NAMALWA (cell line): ENCODE measurements at places on chromosomes 12 and 14.

DNA sequence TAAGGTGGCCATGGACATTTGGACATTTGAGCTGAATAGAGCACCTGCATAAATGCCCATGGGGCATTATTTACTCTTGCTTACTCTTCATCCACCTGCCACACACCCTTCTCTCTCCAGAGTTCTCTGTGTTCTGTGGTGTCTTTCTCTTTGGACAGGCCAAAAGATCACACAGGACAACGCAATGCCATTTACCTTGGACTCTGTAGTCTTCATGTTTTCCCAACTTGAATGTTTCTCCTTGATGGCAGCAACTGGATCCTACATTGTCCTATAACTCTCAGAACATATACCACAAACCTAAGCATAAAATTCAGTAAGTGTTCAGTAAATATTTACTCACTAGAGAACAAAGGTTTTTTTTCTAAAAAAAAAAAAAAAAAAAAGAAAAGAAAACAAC, 41.7 kb upstream of the PTHLH start:
- no peak for DNase-seq

- no peak for DNase-seq
These were observed 29.8 kb downstream of the YY1 start for GRCh38 chr14:100268591-100269207.

GRCh38 chr12:120225200-120225558, 24.3 kb upstream of the RPLP0 start:
- DNase-seq, result no peak

GRCh38 chr14:80549141-80549540, 337.8 kb upstream of the DIO2 start:
- DNase-seq, result no peak

DNA sequence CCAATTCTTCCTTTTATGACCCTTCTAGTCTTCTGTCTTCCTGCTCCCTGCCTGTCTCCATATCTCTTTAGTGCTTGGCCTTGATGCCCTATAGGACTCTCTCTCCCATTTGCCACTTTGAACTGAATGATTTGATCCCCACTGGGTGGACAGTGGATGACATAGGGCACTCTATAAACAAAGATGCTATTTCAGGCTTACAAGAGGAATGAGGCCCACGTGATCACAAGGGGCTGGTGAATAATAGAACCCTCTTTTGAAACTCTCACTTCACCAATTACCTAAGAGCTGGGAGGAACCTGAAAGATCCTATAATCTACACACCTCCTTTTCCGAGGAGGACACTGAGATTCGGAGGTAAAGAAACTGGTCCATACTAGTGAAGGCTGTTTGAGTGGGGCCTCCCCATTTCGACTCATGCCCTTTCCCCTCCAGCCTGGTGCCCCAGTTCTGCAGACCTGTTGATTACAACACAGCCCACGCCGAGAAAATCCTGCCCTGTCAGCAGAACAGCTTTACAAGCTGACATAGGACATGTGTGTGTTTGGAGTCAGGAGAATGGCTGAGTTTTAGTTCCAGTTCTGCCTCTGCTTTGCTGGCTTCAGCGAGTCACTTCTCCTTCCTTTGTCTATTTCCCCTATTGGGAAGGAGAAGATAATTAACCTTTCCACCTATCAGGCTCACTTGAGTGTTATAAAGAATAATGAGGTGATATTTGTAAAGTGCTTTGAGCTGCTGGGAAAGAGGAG, 400.3 kb downstream of the ZFP36L1 start:
- no peak for DNase-seq

DNA sequence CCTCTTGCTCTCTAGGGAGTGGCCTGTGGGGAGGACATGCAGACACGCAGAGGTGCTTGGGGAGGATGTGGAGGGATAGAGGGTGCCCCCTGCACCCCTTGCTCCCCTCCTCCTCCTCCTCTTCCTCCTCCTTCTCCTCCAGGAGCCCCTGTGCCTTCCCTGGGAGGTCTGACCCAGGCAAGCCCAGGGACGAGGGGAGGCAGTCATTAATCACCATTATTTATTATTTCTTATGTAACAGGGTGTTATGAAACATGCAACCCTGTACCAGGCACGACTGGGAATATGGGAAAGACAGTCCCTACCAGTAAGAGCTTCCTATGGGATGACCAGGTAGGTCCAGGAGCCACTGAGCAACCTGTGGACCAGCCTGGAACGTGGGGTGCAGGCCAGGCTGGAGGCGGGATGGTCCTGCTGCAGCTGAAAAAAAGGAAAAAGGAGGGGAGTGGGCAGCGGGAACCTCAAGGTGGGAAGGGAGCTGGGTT, 22.5 kb upstream of the PGF start:
- no peak for DNase-seq

DNA sequence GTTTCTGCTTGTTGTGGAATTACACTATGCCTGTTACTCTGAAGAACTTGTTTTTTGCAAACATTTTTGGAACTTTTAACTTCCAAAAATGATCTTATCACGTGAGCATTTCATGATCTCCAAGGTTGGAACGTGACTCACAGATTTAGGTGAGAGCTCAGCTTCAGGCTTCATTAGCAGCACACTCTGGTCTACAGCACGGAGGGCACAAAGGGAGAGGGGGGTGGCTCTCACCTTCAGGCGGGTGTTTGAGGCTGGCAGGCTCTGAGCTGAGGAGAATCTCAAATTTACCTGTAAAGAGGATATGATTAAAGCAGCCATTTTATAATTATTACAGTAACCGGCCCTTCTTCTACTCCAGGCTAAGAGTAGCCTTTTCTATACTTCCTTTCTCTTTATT, 45.3 kb upstream of the PZP start:
- DNase-seq, result no peak

GRCh38 chr12:80038062-80038560, 61.2 kb upstream of the OTOGL start:
- DNase-seq, result no peak

DNA sequence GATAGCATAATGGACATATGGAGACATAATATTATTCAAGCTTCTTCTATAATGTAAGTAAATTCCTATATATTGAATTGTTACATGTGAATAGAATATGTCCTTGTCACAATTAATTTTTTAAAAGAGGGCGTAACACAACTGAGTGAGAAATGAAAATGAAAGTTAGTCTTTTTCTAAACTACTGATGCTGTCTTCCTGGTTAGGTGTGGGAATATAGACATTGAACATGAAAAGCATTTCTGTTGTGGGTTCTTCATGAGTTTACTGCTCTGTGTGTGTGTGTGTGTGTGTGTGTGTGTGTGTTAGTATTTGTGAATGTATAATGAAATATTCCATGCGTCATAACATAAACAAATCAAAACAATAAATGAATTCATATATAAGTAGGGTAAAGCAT, 40.5 kb upstream of the RTL1 start:
- DNase-seq, result no peak

DNA sequence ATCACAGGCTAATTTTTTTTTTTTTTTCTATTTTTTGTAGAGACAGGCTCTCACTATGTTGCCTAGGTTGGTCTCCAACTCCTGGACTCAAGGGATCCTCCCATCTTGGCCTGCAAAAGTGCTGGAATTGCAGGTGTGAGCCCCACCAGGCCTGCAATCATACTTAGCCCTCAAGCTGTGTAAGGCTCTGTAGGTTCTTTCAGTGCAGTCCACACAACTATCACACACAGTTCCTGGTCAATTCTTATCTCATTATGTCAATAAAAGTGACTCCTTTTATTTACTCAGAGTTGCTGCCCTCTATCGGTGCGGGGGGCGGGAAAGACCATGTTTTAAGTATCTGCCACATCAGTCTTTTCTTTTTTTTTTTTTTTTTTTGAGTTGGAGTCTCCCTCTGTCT, 29.0 kb downstream of the SLC2A3 start:
- DNase-seq, result peak; percentile 68

GRCh38 chr14:71591929-71592328, 340.3 kb upstream of the RGS6 start:
- no peak for DNase-seq

- DNase-seq, result no peak
These were observed 9.9 kb downstream of the PLBD2 start for GRCh38 chr12:113368331-113368730.

- no peak for DNase-seq
These were observed 2.7 kb downstream of the ANHX start for GRCh38 chr12:133233006-133233405.

- DNase-seq, result no peak
These were observed 31.7 kb downstream of the GRIP1 start for GRCh38 chr12:66647034-66647691.

DNA sequence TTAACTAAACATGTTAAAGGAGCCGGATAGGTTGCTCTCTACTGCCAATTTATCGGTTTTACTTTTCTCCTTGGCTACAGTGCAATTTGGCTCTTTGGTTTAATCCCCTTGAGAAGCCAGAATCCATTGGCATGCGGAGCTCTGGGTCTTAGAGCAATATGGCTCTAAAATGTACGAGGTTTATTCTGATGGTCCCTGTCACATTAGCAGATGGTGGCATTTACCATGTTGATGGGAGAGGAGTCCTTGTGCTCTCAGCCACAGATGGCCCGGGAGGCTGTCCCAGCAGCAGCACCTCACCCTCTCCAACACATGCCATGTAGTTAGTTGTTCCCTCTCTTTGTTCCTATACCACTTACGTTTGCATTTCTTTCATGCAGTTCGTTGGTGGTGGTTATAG, 179.7 kb downstream of the RGS6 start:
- no peak for DNase-seq

- DNase-seq, result peak; percentile 65
These were observed 608 bp downstream of the PTGES3 start for GRCh38 chr12:56687223-56688128.

- no peak for DNase-seq
These were observed 434.7 kb downstream of the FUT8 start for GRCh38 chr14:65847075-65847847.

GRCh38 chr14:67411820-67412421, at the start of gene PLEK2:
TSS of gene PLEK2 (minus strand) at chr14:67412165. CDS start at chr14:67412059, 106 bp downstream.
- DNase-seq, result no peak

DNA sequence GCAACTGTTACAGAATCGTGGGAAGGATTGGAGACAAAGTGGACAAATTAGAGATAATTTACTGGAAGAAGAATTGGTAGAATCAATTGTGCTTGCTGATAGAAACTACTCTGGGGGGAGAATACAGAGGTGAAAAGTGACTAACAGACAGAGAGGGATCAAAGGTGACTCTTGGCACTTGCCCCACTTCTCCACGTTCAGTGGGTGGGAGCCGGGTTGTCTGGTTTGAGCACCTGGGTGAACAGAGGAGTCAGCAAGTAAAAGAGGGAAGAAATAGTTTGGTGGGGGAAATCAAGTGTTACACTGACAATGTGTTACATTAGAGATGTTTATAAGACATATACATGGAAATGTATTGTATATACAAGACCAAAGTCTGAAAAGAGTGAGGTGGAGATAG, 69.1 kb downstream of the PPP2R5E start:
- DNase-seq, result no peak

GRCh38 chr12:24850496-24850895, 98.4 kb downstream of the BCAT1 start:
- DNase-seq, result no peak

GRCh38 chr12:28699029-28699428, 450.0 kb upstream of the FAR2 start:
- DNase-seq, result no peak

GRCh38 chr12:13033476-13033875, 10.7 kb upstream of the FAM234B start:
- no peak for DNase-seq

DNA sequence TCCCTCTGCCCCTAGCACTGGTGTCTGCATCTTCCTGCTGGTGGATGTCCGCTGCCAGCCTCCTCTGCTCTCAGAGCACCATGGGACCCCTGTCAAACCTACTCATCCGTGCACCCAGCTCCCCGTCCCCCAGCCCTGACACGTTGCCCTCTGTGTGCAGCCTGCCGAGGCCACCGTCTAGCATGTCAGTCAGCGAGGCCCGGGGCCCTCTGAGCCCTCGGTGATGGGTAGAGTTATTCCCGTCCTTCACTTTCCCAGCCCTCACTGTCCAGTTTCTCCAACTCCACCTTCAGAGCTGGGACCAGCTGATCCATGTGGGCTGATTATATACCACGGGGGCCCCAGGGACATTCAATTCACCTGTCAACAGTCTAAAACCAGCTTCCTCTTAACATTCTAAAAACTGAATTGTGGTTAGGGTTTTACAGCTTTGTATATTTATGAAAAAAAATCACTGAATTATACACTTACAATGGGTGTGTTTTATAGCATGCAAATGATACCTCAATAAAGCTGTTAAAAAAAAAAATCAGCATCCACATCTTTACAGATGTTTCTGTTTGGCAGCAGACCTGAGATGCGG, 61.3 kb downstream of the CCDC88C start:
- peak; percentile 69 for DNase-seq

DNA sequence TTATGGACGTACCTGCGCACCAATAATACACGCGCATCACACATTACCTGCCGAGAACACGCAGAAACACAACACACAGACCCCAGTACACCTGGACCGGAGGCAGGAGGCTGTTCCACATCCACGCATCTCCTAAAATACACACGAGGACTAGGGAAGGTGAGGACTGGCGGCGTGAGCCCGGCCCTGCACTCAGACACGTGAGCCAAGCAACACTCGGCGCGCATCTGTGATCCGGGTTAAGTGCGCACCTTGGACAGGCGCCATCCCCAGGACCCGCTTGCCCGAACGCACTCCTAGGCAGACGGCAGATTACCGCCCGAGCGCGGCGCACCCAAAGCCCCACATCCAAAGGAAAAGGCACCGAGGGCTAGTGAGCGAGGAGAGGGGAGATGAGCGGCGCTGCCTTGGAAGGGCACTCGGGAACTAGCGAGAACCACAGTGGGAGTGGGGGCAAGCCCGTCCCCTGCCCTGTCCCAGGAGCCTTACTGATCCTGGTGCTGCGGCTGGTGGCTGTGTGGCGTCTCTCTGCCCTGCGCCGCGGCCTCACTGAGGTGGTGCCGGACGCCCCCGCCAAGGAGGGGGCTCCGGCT, 417 bp downstream of the GLS2 start:
- DNase-seq, result no peak

DNA sequence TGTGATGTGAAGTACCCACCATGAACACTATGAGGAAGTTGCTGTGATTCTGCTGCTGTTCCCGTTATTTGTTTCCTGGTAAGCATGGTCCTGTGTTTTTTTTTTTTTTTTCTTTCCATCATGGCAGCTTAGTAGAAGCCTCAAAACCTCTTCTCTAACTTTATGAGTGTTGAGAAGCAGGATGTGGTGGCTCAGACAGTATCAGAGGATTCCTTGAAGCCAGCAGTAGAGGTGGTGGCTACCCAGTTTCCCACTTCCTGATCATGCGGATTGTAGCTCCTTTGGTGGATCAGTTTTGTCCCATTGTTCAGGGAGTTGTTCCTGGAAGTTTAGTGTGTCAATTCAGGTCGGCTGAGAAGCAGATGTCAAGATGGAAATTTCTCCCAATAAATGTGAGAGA, 175.8 kb downstream of the ATP23 start:
- no peak for DNase-seq

GRCh38 chr12:92606956-92607355, 95.8 kb upstream of the PLEKHG7 start:
- no peak for DNase-seq

- no peak for DNase-seq
These were observed 15.2 kb downstream of the JAG2 start for GRCh38 chr14:105153331-105153731.

- peak; percentile 65 for DNase-seq
These were observed 59.4 kb downstream of the TSPAN11 start for GRCh38 chr12:30985814-30986452.

- no peak for DNase-seq
These were observed 112.6 kb downstream of the RIMBP2 start for GRCh38 chr12:130603396-130603965.

- peak; percentile 85 for DNase-seq
These were observed at the start of gene OAS1 for GRCh38 chr12:112906712-112907414. TSS of gene OAS1 (plus strand) at chr12:112906962. CDS start at chr12:112907040, 78 bp downstream.
